ENCODE measurements at places on chromosomes 16 and 17.

DNA sequence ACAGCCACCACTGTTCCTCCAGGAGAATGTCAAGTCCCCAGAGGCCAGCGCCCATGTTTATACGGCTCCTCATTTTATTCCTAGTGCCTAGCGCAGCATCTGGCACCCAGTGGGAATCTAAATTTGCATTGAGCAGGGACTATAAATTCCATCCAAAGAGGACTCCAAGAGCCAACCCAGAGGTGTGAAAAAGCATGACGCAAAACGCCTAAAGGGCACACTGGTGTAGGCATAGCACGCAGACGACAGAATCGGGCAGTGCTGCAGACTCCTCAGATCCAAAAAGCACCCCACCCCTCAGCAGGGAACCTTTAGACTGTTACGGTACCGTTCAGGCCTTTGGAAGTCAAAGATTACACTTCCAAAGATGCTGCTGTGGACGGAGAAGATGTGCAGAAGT, 19.5 kb downstream of the TEKT5 start:
- H3K4me3 ChIP-seq = no peak overlapping the region
- H3K36me3 ChIP-seq = no peaks in the 10 kb centered on the region
- H3K4me1 ChIP-seq = no peaks in the 10 kb centered on the region

DNA sequence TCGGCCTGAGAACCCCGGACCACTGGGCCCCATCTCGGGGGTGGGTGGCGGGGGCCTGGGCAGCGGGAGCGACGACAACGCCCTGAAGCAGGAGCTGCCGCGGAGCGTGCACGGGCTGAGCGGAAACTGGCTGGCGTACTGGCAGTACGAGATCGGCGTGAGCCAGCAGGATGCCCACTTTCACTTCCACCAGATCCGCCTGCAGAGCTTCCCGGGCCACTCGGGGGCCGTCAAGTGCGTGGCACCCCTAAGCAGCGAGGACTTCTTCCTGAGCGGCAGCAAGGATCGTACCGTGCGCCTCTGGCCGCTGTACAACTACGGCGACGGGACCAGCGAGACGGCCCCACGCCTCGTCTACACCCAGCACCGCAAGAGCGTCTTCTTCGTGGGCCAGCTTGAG, 8.9 kb upstream of the SERPINF2 start:
- H3K36me3 ChIP-seq = peaks cover 3% of the 10 kb centered on the region
- DNase-seq = no peak
- H3K27ac ChIP-seq = no peak overlapping the region
- H3K27me3 ChIP-seq = no peaks in the 10 kb centered on the region
- H3K4me3 ChIP-seq = no peak overlapping the region
- peaks cover 23% of the 10 kb centered on the region for H3K4me1 ChIP-seq

GRCh38 chr16:85438981-85439685, 174.0 kb upstream of the GSE1 start:
- no peak overlapping the region for H3K27ac ChIP-seq
- H3K36me3 ChIP-seq = no peaks in the 10 kb centered on the region
- no peaks in the 10 kb centered on the region for H3K27me3 ChIP-seq
- H3K4me3 ChIP-seq = no peak overlapping the region
- no peak for DNase-seq
- no peaks in the 10 kb centered on the region for H3K4me1 ChIP-seq

GRCh38 chr17:34598161-34598776, 18.9 kb downstream of the TMEM132E start:
- H3K27ac ChIP-seq = no peak overlapping the region
- no peak overlapping the region for H3K4me3 ChIP-seq
- no peak for DNase-seq

GRCh38 chr16:3872216-3872895, 8.2 kb downstream of the CREBBP start:
- peaks cover 7% of the 10 kb centered on the region for H3K36me3 ChIP-seq
- H3K27ac ChIP-seq = no peak overlapping the region
- no peak overlapping the region for H3K4me3 ChIP-seq
- DNase-seq = no peak
- peaks cover 88% of the 10 kb centered on the region for H3K4me1 ChIP-seq
- no peaks in the 10 kb centered on the region for H3K27me3 ChIP-seq

DNA sequence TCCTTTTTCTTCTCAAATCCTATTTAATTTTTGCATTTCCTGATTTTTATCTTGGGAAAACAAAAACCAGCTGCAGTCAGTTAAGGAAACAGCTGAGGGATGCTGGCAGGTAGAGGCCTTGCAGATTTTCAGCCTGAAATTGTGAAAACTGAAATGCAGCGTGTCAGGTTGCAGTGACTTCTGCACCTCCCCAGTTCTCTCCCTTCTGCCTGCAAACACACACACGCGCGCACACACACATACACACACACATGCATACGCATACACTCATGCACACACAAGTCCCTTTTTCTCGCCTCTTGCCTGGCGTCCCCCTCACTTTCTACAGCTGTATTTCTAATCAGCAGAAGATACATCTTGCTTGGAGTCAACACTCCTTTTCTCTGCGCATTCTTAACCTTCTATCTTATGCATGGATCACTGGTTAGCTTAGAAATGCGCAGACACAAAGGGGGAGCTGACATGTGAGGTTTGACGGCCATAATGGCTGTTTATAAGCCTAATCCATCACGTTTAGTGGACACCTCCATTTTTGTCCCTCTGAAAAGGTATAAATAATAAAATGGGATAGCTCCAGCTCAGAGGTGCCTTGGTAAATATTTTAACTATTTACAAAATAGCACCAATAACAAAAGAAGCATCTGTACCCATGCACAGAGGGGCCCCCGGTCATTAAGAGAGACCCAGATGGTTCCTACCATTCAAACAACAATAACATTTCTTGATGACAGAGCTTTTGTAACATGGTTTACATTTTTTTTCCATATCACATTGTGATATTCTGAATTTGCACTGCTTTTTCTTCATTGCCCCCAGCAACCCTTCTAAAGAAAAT, 392.1 kb upstream of the SALL1 start:
- no peak overlapping the region for H3K27ac ChIP-seq
- H3K27me3 ChIP-seq = no peaks in the 10 kb centered on the region
- no peaks in the 10 kb centered on the region for H3K4me1 ChIP-seq
- no peak for DNase-seq
- H3K36me3 ChIP-seq = no peaks in the 10 kb centered on the region
- H3K4me3 ChIP-seq = no peak overlapping the region

GRCh38 chr17:29572691-29573557, 4.4 kb downstream of the TP53I13 start:
- H3K4me1 ChIP-seq = peaks cover 17% of the 10 kb centered on the region
- H3K36me3 ChIP-seq = peaks cover 15% of the 10 kb centered on the region
- no peaks in the 10 kb centered on the region for H3K27me3 ChIP-seq
- H3K4me3 ChIP-seq = no peak overlapping the region
- no peak overlapping the region for H3K27ac ChIP-seq
- peak; percentile 75 for DNase-seq

DNA sequence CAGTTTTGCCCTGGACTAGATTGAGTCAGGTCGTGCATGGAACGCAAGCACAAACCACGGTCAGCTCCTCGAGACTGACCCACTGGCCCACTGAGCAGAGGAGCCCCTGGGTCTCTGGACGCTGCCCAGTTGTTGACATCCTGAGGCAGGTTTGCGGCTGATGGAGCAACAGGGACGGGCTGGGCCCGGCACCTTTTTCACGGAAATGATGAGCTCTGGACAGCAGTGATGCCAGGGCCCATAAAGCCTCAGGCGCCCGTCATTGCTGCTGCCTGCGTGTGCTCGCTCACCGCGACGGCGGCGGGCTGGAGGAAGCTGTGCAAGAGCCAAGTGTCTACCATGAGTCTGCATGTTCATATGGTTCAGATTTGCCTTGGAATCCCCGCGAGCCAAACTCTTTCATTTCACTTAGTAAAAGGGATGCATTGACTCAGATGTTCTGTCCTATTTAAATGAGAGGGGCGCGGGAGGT, 30.8 kb upstream of the CRISPLD2 start:
- H3K4me3 ChIP-seq = no peak overlapping the region
- no peak for DNase-seq
- H3K4me1 ChIP-seq = no peaks in the 10 kb centered on the region
- no peak overlapping the region for H3K27ac ChIP-seq

- peaks cover 28% of the 10 kb centered on the region for H3K36me3 ChIP-seq
- DNase-seq = no peak
- peaks cover 17% of the 10 kb centered on the region for H3K4me1 ChIP-seq
- no peak overlapping the region for H3K4me3 ChIP-seq
- no peak overlapping the region for H3K27ac ChIP-seq
- no peaks in the 10 kb centered on the region for H3K27me3 ChIP-seq
These were observed 27.1 kb downstream of the CDRT4 start for GRCh38 chr17:15440347-15440746.

DNA sequence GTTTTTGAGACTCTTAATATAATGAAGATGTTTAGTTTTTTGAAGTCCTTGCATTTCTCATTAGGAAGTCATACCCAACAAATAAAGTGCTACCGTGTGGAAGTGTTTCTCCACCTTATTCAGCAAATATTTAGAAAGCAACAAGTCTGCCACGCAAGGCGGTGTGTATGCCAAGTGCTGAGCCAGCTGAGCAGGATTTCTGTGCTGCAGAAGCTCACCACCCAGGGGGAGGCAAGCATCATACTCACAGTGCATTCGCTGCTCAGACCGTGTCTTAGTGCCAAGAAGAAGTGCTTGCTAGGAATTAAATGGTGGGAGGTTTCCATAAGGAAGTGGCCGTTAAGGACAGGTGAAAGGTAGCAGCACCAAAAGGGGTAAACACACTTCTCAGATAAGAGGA, 111.2 kb downstream of the ARHGAP44 start:
- no peak overlapping the region for H3K27ac ChIP-seq
- H3K27me3 ChIP-seq = peaks cover 5% of the 10 kb centered on the region
- no peaks in the 10 kb centered on the region for H3K36me3 ChIP-seq
- no peak for DNase-seq
- no peak overlapping the region for H3K4me3 ChIP-seq

GRCh38 chr17:30104575-30105339, 11.9 kb upstream of the NSRP1 start:
- H3K27me3 ChIP-seq = peaks cover 2% of the 10 kb centered on the region
- H3K27ac ChIP-seq = peak overlapping the region; percentile 24
- H3K36me3 ChIP-seq = no peaks in the 10 kb centered on the region
- peak; percentile 81 for DNase-seq

DNA sequence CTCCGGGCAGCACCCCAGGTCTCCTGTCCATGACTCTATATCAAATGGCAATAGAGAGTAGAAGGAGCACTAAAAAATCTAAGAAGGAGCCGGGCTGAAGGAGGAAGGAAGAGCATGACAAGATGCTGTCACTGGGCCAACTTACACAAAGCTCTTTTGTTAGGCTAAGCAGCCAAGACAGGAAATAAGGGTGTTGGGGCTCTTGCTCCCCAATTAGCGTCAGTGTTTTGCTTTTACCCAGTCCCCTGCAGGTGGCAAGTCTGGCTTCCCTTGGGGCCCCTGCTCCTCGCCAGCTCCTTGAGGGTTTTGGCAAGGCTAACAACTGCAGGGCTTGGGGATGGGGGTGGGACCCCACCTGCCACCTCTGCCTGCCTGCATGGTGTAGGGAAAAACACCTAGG, 120.5 kb downstream of the CCT6B start:
- H3K27me3 ChIP-seq = no peaks in the 10 kb centered on the region
- peak overlapping the region; percentile 27 for H3K27ac ChIP-seq
- peaks cover 25% of the 10 kb centered on the region for H3K4me1 ChIP-seq
- no peak overlapping the region for H3K4me3 ChIP-seq
- H3K36me3 ChIP-seq = no peaks in the 10 kb centered on the region
- no peak for DNase-seq

GRCh38 chr17:45013021-45013997, 38.1 kb downstream of the DCAKD start:
- DNase-seq = no peak
- H3K4me3 ChIP-seq = no peak overlapping the region

Measured in activated CD4-positive, alpha-beta T cell treated with anti-CD3 and anti-CD28 coated beads for 36 hours (primary cell).